ENCODE measurements at places on chromosomes 7 and 10.

DNA sequence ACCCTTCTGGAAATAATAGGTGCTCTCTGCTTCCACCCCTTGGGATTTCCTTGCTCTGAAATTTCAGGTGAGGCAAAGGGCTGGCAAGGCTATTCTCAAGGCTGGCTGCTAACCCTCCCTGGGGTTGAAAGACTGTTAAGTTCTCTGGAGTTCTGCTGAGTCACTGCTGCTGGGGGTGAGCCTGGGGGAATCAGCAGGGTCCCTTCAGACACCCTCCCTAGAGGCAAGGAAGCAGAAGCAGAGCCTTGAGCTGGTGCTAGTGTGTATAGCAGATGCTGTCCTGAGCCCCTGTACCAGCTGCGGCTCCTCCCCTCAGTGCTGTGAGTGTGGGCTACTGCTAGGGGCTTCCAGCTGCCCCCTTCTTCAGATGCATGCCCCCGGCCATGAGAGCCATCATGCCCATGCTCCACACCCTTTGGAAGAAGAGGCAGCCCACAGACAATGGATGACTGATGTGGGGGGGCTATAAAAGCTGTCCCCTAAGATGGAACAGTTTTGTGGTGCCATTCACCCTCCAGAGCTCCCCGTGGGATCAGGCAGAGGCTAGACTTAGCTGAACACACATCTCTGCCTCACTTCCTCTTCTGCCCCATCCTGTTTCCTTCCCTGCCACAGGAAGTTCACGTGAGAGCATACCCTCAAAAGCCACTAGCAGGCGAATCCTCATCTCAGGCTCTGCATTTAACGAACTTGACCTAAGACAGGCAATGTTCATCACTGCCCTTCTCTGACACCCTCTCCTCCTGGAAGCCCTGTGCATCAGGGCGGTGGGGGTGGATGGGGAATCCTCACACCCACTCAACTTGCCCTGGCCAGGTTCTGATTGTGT is 91.8 kb downstream of the SH3PXD2A start:
- no peak for DNase-seq

GRCh38 chr10:91976317-91977051 is 52.9 kb downstream of the BTAF1 start:
- DNase-seq: no peak

DNA sequence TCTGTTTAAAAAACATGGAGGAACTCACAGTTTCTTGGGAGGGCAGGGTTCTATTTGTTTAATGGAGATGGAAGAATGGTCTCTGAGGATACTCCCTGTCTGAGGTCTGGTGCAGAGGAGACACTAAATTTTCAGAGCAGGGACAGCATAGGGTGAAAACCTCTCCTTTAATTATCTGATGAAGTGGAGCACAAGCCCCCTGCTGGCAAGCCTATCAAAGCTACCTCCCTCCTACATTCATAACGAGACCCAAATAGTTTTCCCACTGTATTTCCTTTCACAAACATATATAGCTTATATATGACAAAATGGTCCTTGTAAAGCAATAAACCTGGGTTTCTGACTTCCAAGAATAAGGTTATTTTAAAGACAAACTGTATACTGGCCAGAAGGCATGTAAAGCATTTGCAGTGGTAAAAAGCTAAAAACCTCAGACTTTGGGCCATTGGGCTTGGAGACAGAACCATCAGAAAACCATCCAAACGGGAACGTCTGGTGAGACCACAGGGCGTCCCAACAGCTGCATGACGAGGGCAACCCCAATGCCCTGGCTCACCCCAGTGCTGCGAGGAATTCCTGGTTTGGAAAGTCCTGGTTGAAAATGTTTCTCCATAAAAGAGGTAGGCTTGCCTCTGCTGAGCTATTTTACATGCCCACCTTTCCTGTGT is 201.3 kb downstream of the FANK1 start:
- DNase-seq: no peak

DNA sequence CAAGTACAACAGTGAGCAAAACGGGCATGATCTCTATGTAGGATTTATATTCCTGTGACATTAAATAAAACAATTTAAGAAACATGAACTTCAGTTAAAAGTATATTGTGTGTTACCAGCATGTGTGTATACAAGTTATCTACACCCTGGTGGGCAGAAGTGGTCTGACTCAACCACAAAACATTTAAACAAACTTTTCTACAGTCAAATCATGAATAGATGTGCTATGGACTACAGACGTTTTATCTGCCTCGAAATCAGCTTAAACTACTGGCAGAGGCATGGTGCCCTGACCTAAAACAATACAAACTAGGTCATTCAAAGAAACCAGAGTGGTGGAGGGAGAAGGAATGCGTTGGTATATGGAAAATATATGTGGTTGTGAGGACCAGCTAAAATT is 3.6 kb downstream of the ARL3 start:
- peak; percentile 43 for DNase-seq

DNA sequence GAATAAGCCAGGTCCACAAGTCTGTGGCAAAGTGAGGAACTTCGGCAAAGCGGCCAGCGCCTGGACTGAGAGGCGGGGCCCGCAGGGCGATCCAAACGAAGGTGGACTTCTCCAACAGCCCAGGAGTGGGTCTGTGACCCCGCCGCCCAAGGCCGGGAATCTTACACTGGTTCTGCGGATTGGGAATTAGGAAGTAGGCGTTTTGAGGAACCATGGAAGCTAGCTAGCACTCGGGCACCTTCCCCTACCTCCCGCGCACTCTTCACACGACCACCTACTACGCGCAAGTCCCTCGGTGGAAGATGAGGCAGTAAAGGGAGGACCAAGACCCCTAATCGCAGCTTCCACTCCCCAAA is 570 bp upstream of the ARF5 start:
- DNase-seq: no peak

DNA sequence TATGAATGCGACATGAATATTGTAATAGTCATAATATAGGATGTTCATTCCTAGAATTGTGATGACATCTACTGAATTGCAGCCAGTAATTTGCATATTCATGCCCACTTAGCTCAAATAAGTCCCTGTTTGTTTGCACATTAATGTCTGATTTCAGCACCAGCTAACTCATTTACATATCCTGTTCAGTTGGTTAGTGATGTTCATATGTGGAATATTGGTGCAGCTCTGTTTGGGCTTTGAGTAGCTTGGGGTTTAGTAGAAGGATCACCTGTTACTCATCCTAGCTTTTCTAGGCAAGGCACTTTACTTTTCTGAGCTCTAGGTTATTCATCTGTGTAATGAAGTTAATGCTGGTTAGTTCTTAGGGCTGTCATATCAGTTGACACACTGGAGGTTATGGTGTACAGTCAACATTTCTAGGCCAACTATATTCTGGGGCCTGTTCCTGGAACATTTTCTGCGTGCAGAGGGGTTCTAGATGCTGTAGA is 238.4 kb downstream of the EXOC4 start:
- DNase-seq: no peak

- no peak for DNase-seq
Measured at GRCh38 chr10:44008270-44008916, 359.7 kb upstream of the ZNF32 start.

- DNase-seq: no peak
Measured at GRCh38 chr10:28838908-28839307, 161.6 kb downstream of the BAMBI start.

DNA sequence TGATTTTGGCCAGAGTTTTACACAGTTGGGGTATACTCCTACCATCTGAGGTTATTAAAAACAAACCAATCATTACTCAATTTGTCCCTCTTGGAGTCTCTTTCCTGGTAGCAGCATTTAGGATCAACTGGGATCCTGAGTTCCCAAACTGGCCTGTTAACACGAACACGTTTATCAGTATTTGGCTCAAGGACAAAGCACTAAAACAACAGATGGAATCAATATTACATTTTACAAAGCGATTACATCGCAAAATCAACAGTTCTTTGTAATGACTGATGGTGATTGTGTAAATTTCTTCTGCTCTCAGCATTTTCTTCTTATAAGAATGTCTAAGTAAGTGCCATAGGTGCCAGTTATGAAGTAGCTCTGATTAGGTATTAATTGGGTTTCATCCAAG is 582.9 kb upstream of the ANKRD30A start:
- no peak for DNase-seq
